ENCODE measurements at places on chromosomes 6 and 20.

GRCh38 chr6:121849477-121849876 is 414.0 kb downstream of the GJA1 start:
- no peak for DNase-seq

GRCh38 chr6:106163966-106164877 is 78.1 kb downstream of the PRDM1 start:
- peak; percentile 82 for DNase-seq

- no peak for DNase-seq
These were observed 115.7 kb downstream of the PRIM2 start for GRCh38 chr6:57432919-57433684.

- DNase-seq, result no peak
These were observed 44.1 kb upstream of the APCDD1L start for GRCh38 chr20:58559368-58559729.

DNA sequence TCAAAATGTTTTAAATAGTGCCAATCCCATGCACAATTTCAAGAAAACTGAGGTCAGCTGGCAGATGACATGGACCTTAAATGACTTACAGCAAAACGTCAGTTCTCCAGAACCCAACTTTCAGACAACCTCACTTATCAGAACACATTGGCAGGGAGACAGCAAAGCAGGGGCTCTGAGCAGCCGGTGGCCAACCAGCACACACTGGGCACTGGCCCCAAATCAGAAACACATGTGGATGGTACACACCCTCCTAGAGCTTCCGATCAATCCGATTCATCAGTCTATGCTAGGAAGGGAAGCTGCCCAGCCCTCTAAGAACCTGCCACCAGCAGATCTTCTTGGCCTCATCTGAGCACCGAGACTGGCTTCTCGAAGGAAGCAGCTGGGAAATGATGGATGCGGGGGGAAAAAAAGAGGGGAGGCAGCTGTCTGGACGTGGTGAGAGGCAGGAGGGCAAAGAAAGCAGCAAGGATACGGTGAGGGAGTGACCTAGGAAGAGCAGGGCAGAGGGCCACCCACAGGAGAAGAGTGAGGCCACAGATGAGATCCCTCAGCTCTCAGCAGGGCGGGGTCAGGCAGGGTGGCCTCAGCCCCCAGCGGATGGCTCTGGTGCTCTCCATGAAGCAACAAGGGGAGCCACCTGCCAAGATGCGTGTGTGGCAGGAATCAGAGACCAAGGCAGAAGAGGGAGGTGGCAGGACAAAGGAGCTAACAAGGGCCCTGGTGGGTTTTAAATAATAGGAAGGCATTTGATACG is 32.9 kb downstream of the TAF4 start:
- no peak for DNase-seq

- no peak for DNase-seq
These were observed 224.3 kb downstream of the TTLL2 start for GRCh38 chr6:167549213-167549612.

Data from stimulated activated naive CD4-positive, alpha-beta T cell treated with Interleukin-2 at 50 U/mL for 16 hours (primary cell).